ENCODE measurements at places on chromosomes 16 and 17. TPM values are rescaled to one million over a fixed set of nuclear protein-coding genes. Genes with fewer than 3 reads are reported as not detected.

Gene FOXJ1
- total RNA-seq: not detected

Gene ZG16
- total RNA-seq: not detected

Gene NPIPA2
- 12.8 TPM for total RNA-seq

DNA sequence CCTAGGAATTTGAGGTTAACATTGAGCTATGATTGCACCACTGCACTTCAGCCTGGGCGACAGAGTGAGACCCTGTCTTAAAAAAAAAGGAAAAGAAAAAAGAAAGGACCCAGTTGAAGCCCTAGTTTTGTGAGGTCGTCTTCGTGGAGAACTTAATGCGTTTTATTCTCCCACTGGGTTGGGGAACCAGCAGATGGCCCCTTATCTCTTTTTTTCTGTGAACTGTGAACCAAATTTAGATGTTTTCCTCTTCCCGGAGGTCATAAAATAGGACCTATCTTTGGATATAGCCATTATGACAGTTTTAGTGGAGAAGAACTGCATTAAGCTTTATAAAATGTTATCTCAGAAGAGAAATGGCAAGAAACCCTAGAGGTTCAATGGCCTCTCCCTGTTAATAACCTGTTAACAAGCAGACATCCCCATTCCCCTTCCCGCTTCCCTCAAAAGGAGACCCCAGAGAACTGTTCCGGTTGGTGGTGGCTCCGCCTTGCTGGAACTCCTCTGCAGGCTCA is 23.5 kb downstream of the KIAA0513 start:
- no peak overlapping the region for H3K27ac ChIP-seq
- no peak for DNase-seq
- peaks cover 10% of the 10 kb centered on the region for H3K4me1 ChIP-seq
- H3K4me3 ChIP-seq: no peak overlapping the region
- no peaks in the 10 kb centered on the region for H3K36me3 ChIP-seq
- no peaks in the 10 kb centered on the region for H3K27me3 ChIP-seq

DNA sequence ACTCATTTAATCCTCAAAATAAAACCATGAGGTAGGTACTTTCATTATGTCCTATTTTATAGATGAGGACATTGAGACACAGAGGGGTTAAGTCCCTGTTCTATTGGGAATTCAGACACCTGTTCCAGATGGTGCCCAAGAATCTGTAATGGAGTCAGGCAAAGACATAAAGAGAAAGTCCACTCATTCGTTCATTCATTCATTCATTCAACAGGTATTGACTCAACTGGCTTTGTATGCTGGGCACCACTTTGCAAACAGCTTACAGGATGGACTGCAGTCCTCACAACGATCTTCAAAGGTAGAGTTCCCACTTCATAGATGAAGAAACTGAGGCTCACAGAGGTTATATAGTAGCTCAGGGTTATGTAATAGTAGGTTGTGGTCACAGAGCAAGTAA is 47.9 kb upstream of the TAC4 start:
- no peak for DNase-seq
- peaks cover under 1% of the 10 kb centered on the region for H3K27me3 ChIP-seq
- H3K36me3 ChIP-seq: no peaks in the 10 kb centered on the region
- H3K4me3 ChIP-seq: no peak overlapping the region
- no peak overlapping the region for H3K27ac ChIP-seq

DNA sequence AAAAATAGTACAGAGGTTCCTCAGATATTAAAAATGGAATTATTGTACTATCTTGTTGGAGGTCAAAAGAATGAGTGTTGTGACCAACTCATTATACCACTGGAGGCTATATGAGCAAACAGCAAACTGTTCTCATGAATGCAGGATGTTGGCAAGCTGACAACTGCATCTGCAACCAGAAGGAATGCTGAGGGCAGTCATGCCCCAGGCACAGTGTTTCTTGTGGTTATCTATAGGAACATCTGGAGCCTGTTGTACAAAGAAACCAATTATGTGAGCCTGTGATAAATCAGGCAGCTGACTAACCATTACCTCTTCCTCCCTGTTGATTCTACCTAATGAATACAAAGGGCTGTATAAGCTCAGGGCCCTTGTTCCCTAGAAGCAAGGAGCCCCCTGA is 2057.1 kb downstream of the TP53TG3F start:
- no peak overlapping the region for H3K4me3 ChIP-seq
- H3K27me3 ChIP-seq: no peaks in the 10 kb centered on the region
- no peaks in the 10 kb centered on the region for H3K4me1 ChIP-seq

DNA sequence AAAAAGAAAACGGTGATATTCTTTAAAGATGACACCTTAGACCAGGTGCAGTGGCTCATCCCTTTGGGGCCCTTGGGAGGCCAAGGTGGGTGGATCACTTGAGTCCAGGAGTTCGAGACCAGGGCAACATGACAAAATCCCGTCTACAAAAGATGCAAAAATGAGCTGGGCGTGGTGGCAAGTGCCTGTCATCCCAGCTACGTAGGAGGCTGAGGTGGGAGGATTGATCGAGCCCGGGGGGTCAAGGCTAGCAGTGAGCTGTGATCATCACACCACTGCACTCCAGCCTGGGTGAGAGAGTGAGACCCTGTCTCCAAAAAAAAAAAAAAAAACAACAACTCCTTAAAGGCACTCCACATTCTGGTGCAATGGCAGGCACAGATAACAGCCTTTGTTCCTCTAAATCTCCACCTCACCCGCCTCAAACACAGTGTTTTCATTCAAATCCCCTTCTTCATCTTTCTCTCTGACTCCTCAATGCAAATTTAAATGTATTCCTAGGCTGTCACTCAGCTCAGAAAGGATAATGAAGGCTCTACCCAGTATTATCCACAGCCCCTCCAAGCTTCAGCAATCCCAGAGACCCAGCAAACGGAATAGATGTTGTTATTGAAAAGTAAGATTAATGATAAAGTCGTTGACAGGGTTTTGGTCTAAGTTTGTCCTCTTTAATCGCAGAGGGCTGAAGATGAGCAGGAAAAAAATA is 56.2 kb upstream of the CACNG5 start:
- H3K27ac ChIP-seq: no peak overlapping the region
- no peak overlapping the region for H3K4me3 ChIP-seq
- H3K4me1 ChIP-seq: no peaks in the 10 kb centered on the region
- no peaks in the 10 kb centered on the region for H3K27me3 ChIP-seq
- no peak for DNase-seq
- no peaks in the 10 kb centered on the region for H3K36me3 ChIP-seq

DNA sequence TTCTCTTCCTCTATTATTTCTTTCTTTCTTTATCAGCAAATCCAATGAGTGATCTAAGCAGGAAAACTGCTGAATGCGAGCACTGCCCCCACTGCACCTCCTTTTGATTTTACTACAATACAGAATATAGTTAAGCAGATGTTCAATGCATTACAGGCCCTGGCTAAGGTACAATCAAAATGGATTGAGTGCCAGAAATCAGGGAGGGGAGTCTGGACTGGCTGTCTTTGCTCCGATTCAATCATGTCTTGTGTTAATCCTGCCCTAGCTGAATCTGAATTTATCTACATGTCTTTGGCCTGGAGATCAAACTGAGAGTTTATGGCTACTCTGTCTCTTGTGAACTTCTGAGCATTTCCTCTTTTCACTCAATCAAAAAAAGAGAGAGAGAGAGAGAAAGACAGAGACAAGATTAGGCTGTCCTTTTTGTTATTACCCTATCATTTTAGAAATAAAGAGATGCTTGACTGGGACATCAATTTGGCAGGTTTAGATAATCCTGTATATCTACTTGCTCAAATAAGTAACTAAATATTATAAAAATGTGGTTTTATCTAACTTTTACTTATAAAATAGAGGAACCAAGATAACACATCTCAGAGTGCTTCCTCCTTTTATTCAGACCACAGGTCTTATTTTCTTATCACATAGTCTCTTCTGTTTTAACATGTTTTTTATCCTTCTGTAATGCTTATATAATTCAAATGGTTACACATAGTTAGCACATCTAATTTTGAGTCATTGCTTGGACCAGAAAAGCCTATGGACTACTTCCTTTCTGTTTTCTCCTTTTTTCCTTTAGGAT is 656.2 kb downstream of the KCNJ2 start:
- no peak overlapping the region for H3K27ac ChIP-seq
- no peaks in the 10 kb centered on the region for H3K4me1 ChIP-seq
